ENCODE measurements at places on chromosomes 6 and 20.

GRCh38 chr20:45176526-45177267 lies 2.0 kb downstream of the PI3 start:
- no peak for DNase-seq

GRCh38 chr20:44552050-44552449 lies 30.2 kb upstream of the SERINC3 start:
- DNase-seq: no peak

- no peak for DNase-seq
Observed at GRCh38 chr6:53837865-53838769, 43.3 kb downstream of the LRRC1 start.

GRCh38 chr6:151916680-151917164 lies 109.2 kb downstream of the ESR1 start:
- DNase-seq: no peak

DNA sequence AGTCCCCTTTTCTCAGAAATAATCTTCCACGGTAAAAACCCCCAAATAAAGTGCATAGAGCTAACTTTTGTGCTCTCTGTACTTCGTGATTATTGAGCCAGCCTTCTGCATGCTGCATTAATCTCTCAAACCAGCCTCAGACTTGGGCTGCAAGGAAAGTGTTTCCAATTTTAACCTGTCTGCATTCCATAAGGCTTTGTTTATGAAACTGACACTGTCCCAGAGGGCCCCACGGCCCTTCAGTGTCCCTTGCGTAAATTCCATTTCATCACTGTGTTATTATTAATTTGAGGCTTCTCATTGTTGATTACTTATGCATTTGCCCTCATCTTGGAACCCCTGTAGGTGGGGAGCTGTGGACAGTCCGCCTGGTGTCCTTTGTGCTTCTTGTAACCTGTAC lies 15.6 kb upstream of the SNRPB2 start:
- DNase-seq: no peak

DNA sequence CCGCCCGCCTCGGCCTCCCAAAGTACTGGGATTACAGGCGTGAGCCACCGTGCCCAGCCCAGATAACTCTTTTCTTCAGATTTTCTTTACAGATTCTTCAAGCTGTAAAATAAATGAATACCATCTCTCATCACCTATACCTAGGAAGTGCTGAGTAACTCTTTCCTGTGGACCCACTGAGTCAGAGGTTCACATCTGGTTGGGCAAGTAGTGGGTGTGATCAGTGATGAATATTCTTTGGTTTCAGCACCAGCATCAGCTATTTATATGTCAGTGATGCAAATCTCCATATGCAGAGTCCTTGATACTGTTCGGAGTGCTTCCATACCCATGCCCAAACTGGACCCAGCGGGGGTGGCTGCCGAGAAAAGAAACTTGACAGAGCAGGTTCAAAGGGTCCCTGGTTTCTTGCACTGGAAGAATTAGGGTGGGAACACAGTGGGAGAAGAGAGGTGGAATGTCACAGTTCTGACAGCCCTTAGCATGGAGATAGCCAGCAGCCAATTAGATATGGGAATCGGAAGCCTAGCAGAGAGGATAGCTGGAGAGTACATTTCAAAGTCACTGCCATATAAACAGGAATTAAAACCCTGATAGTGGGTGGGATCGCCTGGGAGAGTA lies 64.9 kb upstream of the DDR1 start:
- peak; percentile 78 for DNase-seq

- DNase-seq: no peak
Observed at GRCh38 chr6:164303102-164303964, 888.8 kb downstream of the QKI start.

- DNase-seq: no peak
Observed at GRCh38 chr20:10453241-10453640, 18.1 kb downstream of the SLX4IP start.

DNA sequence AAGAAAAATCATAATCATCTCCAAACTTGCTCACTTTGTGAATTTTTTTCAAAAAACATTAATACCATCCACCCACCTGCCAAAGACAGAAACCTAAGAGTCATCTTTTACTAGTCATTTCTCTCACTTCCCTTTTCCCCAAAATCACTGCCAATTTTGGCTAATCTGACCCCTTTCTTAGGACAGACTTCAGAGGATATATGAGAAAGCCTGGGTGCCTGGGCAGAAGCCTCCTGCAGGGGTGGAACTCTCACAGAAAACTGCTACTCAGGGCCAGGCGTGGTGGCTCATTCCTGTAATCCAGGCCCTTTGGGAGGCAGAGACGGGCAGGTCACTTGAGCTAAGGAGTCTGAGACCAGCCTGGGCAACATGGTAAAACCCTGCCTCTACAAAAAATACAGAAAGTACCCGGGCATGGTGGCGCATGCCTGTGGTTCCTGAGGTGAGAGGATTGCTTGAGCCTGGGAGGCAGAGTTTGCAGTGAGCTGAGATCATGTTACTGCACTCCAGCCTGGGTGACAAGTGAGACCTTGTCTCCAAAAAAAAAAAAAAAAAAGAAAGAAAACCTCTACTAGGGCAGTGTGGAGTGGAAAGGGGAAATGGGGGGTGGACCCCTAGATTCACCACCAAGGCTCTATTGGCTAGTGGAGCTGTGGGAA lies 3.8 kb downstream of the DEK start:
- no peak for DNase-seq

DNA sequence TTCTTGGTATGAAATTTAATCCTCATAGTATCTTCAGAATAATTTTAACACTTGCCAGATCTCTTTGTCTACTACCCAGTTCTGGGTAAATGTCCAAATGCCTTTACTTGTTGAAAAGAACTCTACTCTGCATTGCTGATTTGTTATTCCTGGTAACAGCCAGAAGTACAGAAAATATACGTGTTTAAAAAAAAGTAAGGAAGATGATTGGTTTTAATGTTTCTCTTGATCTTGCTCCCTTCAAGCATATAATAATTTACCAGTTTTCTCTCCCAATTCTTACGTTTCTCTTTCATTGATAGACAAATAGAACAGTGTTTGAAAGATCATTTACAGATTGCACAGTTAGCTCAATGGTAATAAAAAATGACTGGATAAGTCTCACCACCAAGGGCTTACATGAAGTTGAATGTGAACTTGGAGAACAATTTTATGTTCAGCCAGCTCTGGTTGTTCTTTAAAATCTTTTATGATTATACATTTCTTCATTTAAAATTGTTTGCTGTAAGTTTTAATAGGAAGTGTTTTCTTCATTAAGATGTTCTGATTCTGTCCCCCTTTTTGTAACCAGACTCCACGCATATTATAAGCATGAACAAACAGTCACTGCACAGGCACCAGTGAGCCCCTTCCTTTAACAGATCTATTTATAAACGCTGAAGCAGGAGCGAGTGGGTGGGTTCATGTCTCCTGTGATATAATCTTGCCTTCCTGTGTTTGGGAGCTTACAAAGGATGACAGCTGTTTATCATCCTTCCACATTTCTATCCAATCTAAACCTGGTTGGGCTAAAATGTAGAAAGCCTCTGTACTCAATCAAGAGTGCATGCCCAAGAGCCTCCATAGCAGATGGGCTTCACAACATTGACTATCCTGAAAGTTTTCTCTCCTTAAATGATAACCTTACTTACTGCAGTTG lies 299.5 kb downstream of the PRL start:
- DNase-seq: no peak

DNA sequence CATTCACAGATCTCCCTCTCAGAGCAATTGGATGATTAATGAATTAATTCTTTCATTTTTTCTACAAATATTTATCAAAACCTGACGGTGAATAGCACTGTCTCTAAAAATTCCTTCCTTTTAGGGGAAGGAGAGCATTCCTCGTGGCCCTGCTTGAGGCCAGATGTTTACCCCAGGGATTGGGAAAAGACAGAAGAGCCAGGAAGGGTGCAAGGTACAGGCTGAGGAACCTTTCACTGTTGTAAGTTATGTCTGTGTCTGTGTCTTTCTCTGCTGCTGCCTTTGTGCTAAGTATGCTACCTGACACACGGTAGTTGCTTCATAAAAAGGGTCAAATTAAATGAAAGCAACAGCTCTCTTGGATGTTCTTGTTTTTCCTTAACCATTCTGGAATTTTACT lies 27.4 kb upstream of the CCN2 start:
- no peak for DNase-seq
